Coronary artery (tissue), 2 donors: ENCODE measurements at places on chromosomes 2 and 18.

GRCh38 chr2:108407864-108408729 is 30.3 kb downstream of the SULT1C4 start:
- no peak for DNase-seq

- DNase-seq, result no peak
Observed at GRCh38 chr2:195543902-195544894, 112.8 kb upstream of the SLC39A10 start.

DNA sequence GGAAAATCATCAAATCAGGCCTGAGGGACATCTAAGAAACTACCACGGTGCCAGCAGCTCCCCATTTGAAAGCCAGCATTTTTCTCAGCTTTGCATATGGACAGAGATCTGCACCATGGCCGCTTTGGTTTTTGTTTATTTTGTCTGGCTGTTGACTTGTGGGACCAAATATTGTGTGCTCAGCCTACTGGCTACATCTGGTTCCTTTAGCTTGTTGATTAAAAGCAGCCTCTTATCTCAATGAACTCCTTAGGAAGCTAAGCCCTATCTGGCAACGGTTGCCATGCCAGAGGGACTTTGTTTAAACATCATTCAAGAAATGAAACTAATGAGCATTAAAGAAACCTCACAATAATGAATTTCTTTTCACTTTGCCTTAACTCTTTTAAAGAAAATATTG is 32.4 kb upstream of the CCDC150 start:
- no peak for DNase-seq

- no peak for DNase-seq
Observed at GRCh38 chr2:145811276-145812164, 1291.6 kb upstream of the ZEB2 start.

- DNase-seq, result no peak
Observed at GRCh38 chr2:1360557-1361250, 52.6 kb upstream of the TPO start.

- no peak for DNase-seq
Observed at GRCh38 chr18:63725682-63726480, 23.1 kb downstream of the SERPINB11 start.

DNA sequence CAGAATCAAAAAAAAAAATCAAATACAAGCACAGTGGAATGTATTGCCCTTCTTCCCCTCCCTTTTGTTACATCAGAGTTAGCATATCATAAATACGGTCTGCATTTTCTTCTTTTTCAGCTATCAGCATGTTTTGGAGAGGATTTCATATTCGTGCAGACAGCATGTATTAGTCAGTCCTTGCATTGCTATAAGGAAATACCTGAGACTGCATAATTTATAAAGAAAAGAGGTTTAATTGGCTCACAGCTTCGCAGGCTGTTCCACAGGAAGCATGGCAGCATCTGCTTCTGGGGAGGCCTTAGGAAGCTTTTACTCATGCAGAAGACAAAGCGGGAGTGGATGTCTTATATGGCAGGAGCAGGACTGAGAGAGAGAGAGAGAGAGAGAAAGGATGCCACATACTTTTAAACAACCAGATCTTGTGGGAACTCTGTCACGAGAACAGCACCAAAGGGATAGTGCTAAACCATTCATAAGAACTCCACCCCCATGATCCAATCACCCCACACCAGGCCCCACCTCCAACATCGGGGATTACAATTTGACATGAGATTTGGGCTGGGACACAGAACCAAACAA is 8.9 kb downstream of the IL1B start:
- DNase-seq, result no peak

DNA sequence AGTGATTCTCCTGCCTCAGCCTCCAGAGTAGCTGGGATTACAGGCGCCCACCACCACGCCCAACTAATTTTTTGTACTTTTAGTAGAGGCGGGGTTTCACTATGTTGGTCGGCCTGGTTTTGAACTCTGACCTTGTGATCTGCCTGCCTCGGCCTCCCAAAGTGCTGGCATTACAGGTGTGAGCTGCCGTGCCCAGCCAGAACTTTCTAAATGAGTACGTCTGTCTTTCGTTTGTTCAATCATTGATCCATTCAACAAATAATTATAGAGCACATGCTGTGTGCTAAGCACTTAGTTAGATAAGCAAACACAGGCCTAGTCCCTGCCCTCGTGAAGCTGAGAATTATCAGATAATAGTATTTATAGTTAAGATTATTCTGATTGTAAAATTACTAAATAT is 56.5 kb downstream of the TTC39C start:
- no peak for DNase-seq

GRCh38 chr2:214076527-214076926 is 334.3 kb upstream of the VWC2L start:
- DNase-seq, result no peak

DNA sequence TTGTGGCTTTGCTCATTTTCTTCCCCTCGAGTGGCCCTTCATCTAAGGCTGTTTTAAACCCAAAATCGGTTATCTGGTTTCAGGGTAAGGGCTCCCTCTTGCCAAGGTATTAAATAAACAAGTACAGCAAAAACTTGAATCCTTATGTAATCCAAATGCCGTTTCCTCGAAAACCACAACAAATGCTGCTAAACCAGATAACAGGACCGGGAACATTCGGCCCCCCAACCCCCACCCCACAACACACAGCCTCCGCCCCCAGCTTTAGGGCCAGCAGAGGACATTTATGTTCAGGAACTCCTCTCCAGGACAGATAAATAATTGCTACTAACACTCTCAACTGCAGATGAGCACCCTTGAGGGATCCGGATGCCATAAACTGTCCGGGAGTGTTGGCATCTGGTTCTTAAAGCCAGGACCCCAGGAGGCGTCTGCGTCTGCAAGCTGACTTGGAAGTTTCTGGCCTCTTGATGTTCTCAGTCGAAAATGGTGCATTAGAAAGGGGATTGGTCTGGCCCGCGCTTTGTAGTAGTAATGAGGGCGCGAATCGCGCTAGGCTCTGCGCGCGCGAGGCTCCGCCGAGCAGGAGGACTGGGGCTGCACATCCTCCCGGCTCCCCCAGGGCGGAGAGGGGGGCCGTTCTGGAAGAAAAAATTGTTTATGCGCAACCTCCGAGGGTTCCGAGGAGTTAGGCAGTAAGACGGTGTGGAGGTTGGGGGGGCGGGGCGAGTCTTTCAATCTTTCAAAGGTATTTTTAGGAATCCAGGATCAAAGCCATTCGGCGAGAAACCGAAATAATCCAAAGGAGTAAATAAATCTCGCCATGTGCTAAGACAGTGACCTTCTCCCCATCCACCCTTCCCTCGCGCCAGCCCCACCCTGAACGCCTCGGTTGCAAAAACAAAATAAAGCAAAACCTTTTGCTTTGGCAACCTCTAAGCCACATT is 3.9 kb upstream of the ID2 start:
- peak; percentile 87 for DNase-seq
